ENCODE measurements at places on chromosomes 11 and 22.
A peak's percentile ranks its signal among the peaks of the same experiment; 100 is the strongest.

DNA sequence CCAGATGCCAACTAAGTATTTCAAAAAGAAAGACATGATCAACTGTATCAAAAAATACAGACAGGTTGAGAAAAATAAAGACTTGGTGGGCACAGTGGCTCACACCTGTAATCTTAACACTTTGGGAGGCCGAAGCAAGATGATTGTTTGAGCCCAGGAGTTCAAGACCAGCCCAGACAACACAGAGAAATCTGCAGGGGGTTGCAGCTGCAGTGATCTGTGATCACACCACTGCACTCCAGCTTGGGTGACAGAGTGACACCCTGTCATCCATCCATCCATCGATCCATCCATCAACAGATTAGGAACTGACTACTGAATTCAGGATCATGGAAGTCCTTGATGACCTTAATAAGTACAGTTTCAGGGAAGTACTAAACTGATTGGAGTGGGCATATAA, 65.0 kb upstream of the RPS13 start:
- DNase-seq = no peak

- DNase-seq = no peak
Observed at GRCh38 chr22:19706661-19707151, 7.6 kb upstream of the SEPTIN5 start.

GRCh38 chr11:64545619-64546018, 45.4 kb upstream of the SLC22A12 start:
- no peak for DNase-seq

DNA sequence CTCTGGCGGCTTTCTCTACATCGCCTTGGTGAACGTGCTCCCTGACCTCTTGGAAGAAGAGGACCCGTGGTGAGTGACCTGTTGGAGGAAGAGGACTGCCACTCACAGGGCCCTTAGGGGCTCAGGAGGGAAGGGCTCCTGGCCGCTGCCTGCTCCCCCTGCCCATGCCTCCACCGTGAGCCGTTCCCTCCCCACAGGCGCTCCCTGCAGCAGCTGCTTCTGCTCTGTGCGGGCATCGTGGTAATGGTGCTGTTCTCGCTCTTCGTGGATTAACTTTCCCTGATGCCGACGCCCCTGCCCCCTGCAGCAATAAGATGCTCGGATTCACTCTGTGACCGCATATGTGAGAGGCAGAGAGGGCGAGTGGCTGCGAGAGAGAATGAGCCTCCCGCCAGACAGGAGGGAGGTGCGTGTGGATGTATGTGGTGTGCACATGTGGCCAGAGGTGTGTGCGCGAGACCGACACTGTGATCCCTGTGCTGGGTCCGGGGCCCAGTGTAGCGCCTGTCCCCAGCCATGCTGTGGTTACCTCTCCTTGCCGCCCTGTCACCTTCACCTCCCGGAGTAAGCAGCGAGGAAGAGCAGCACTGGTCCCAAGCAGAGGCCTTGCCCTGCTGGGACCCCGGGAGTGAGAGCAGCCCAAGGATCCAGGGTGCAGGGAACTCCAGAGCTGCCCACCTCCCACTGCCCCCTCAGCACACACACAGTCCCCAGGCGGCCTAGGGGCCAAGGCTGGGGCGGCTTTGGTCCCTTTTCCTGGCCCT, 6.9 kb downstream of the SLC39A13 start:
- DNase-seq = no peak

GRCh38 chr11:72541257-72541974, 107.1 kb upstream of the CLPB start:
- no peak for DNase-seq

DNA sequence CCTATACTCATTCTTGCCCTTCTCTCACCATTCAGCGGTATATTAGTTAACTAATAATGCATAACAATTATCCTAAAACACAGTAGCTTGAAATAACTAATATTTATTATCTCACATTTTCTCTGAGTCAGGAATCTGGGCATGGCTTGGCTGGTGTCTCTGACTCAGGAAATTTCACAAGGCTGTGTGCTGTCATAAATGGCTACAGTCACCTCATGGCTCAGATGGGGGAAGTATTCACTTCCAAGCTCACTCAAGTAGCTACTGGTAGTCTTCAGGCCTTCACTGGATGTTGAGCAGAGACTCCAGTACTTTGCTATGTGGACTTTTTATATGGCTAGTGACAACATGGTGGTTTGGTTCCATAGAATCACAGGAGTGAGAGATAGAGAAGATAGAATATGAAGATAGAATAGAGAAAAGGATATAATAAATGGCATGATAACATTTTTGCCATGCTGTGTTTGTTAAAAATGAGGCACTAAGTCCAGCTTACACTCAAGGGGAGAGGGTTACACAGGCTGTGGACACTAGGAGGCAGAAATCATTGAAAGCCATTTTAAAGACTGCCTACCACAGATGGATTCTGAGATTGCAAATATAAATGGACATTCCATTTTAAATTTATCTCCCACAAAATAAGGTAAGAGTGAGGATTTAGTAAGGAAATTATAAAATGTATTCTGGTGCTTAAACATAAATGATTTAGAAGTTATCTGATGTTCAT, 997.8 kb upstream of the CHORDC1 start:
- DNase-seq = no peak

GRCh38 chr11:61575886-61576861, 4.7 kb downstream of the SYT7 start:
- no peak for DNase-seq

GRCh38 chr11:14905104-14906033, 13.3 kb upstream of the CYP2R1 start:
- DNase-seq = peak; percentile 93

- DNase-seq = no peak
Observed at GRCh38 chr11:57160665-57161064, 21.1 kb upstream of the LRRC55 start.

DNA sequence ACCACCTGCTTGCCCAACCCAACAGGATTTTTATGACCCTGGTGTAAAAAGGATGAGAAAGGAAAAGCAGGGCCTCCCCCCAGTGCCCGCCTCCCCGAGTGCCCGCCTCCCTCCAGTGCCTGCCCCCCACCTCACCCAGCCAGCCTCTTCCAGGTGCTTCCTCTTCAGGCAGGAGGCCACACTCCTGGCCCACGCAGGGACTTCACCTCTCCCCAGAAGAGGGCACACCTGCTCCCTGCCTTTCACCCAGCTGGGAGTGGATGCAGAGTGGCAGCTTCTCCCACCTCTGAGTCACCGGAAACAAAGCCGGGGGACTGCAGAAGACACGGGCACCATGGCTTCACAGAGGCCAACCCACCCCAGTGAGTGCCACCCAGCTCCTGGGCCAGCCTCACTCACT, 16.1 kb downstream of the CPT1A start:
- peak; percentile 46 for DNase-seq

Data from GM23338 (cell line).